Fibroblast of villous mesenchyme (primary cell): ENCODE measurements at places on chromosomes 3 and 15.
A peak's percentile ranks its signal among the peaks of the same experiment; 100 is the strongest.

GRCh38 chr3:56275120-56275519 is 193.1 kb downstream of the ERC2 start:
- no peak for DNase-seq

GRCh38 chr15:62809968-62810260 is 232.6 kb upstream of the TPM1 start:
- no peak for DNase-seq

GRCh38 chr3:158725348-158726011 is 6.8 kb downstream of the RARRES1 start:
- DNase-seq, result peak; percentile 99

DNA sequence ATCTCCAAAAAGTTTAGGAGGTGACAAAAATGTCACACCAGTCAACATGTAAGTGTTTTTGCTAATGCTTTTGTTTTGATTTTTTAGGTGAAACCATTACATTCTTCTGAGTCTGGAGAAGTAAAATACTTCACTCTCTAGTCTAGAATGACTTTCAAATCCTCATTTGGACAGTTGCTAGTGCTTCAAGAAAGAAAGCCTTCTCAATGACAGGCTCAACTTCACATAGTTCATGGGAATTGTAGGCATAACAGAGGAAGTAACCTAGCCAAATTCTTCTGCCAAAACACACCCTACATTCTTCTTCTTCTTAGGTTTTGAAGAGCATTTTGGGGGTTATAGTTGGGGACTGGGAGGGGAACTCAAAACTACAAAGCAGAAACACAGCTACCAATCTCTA is 29.4 kb upstream of the HEG1 start:
- no peak for DNase-seq

- DNase-seq, result no peak
Measured at GRCh38 chr15:69606144-69606543, 153.5 kb downstream of the RPLP1 start.

- DNase-seq, result no peak
Measured at GRCh38 chr3:196620161-196620604, 19.3 kb upstream of the NRROS start.

DNA sequence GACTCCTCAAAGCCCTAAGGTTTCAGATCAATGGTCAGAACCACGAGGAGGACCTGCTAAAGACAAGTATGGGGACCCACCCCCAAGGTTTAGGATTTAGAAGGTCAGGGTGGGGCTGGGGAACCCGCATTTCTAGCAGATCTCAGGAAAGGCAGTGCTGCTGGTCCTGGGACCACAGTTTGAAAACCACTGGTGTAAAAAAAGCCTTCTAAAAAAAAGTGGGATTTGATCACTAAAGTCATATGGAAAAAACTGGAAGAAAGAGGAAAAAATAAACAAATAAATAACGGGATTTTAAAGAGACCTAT is 832 bp downstream of the SLC41A3 start:
- DNase-seq, result no peak

DNA sequence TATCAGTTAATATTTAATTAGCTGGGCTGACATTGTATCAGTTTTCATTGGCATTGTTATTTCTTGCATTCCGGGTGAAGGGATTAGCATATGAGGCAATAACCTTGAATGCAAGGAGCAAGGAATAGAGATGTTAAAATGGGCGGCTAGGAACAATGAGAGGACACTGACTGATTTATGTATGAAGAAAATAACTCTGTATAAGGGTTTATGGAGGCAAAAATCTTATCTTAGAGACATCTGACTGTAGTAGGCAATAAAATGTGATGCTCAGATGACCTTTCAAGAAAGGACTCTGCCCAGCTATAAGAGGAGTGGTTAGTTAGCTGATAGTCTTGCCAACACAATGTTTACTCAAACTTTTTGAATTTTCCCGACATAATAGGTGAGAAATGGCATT is 158.3 kb downstream of the EFHB start:
- no peak for DNase-seq
